ENCODE measurements at places on chromosomes 4 and X. TPM values are rescaled to one million over a fixed set of nuclear protein-coding genes. Genes with fewer than 3 reads are reported as not detected.
A peak's percentile ranks its signal among the peaks of the same experiment; 100 is the strongest.

PSAPL1 gene
- total RNA-seq: not detected

- DNase-seq: peak; percentile 46
Observed at GRCh38 chr4:37675587-37676290, 10.4 kb downstream of the RELL1 start.

DNA sequence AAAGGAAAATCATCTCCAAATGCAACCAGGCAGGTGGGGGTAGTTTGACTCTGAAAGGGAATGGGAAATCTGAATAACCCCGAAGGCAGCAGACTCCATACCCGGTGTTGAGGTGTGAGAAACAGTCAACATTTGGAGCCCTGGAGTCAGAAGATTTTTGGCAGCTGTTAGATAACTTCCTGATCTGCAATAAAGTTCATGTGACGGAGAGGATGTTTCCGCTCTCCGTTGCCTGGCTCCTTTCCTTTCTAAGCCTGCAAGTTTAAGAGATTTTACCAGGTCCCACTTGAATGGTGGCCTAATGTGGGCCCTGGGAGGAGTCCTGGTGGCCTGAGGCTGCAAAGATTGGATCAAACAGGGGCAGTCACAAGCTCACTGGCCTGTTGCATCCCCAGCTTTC lies 27.7 kb downstream of the HAND2 start:
- no peak for DNase-seq

TEX13C gene
- total RNA-seq: not detected

DNA sequence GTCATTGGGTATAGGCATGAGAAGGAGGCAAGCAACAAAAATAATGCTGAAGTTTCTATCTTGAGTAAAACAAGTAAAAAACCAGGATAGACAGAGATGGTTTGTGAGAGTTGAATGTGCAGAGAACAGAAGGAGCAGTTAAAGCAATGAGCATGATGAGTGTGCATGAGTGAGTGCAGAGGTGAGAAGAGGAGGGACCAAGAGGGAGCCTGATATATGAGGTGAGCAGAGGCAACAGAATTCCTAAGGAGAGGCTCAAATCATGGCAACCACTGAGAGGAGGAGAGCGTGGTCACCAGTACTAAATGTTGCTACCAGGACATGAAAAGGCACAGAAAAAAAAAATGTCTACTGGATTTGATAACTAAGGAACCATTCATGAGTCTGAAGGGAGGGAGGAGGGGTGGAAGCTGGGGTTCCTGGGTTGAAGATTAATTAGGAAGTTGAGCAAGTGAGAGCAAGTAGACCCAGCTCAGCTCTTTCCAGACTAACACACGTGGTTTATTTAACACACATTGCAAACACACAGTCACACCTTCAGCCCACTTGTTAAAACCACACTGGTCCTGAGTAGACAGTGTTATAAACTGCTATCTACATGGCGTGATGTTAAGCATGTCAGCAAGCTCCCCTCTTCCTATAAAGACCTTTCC lies 69.0 kb upstream of the IQCM start:
- no peak for DNase-seq

MAGEA12 gene
- total RNA-seq: not detected

SH3BGRL gene
- total RNA-seq: 42.4 TPM

- DNase-seq: no peak
Observed at GRCh38 chr4:180336494-180337090, 1906.6 kb upstream of the TENM3 start.

- no peak for DNase-seq
Observed at GRCh38 chrX:46758163-46758955, 559 bp downstream of the SLC9A7 start.

SMAD1 gene
- total RNA-seq: 21.5 TPM

DNA sequence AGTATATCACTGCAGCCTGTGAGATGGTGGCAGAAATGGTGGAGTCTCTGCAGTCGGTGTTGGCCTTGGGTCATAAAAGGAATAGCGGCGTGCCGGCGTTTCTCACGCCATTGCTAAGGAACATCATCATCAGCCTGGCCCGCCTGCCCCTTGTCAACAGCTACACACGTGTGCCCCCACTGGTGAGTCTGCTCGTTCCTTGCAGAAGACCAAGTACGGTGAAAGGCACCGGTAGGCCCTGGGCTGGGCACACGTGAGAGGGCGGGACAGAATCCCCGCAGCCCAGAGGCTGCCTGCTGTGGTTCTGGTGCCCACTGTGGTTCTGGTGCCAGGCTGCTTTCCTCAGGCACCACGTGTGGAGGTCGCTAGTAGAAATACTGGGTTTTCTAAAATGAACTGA lies 31.2 kb upstream of the MSANTD1 start:
- no peak for DNase-seq

GRCh38 chrX:50372966-50373365 lies 97.7 kb downstream of the DGKK start:
- DNase-seq: no peak

ARHGAP4 gene
- 8.1 TPM for total RNA-seq

DNA sequence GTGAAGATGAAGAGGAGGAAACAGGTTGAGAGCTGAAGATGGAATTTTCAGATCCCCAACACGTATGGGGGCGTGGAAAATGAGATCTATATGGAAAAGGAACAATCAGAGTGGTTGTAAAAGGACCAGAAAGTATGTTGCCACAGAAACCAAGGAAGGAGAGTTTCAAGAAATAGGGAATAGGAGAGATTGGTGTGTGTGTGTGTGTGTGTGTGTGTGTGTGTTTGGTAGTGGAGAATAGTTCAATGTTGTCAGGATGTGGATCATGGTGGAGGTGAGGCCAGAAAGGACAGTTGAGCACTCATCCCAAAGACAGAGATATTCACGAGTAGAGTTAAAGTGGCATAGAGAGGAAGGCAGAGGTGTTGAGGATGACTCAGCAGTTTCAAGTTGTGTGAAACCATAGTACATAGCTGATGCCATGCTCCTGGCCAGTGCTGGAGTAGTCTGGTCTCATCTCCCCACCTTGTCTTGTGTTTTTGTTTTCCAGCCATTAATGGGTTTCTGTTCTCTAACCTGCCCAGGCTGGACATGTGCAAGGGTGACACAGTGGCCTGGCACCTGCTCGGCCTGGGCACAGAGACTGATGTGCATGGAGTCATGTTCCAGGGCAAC lies 36.1 kb downstream of the HEPH start:
- no peak for DNase-seq

GRCh38 chrX:47595716-47596251 lies 13.5 kb downstream of the TIMP1 start:
- no peak for DNase-seq

GRCh38 chr4:4995908-4996265 lies 23.4 kb downstream of the CYTL1 start:
- DNase-seq: no peak

GPM6B gene
- total RNA-seq: not detected

ARHGAP6 gene
- total RNA-seq: 0.81 TPM

Measured in Caki2 (cell line).